Skin of body (tissue), 3 donors: ENCODE measurements at places on chromosomes 6 and 20.
A peak's percentile ranks its signal among the peaks of the same experiment; 100 is the strongest.

DNA sequence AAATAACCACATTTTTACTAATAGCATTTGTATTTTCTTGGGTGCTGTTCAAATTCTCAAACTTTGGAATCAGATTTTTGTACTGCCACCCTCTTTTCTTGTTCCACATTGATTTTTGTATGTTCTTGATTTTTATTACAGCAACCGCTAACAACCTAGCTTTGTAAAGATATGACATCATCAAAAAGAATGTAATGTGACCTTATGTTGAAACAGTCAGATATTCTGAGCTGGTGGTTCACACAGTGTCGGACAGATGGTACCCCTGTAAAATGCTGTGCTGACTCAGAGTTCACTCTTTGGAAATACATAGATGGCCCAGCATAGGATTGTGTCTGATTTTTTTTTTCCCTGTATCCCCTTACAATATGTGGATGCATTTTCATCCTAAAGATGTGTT lies 118.9 kb downstream of the QKI start:
- no peak for DNase-seq

- DNase-seq = no peak
Measured at GRCh38 chr20:45374101-45374467, 4.0 kb downstream of the TP53TG5 start.

GRCh38 chr6:44133003-44133931 lies 5.9 kb downstream of the TMEM63B start:
- DNase-seq = peak; percentile 62

GRCh38 chr6:17484201-17484849 lies 90.9 kb downstream of the CAP2 start:
- DNase-seq = no peak
